ENCODE measurements at places on chromosomes 5 and 9.

DNA sequence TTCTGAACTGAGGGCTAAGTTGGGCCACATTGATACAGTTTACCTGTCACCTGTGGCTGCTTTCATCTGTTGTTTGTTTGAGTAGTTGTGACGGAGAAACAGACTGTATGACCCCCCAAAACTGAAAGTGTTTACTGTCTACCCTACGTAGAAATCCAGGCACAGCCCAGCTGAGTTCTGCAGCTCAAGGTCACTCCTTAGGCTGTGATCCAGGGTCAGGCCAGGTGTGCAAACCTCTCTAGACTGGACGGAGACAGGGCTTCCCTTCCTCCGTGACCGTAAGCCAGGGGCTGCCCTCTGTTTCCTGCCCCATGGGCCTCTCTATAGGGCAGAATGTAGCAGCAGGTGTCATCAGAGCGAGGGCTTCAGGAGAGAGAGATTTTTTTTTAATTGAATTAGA is 207.9 kb upstream of the OTULINL start:
- no peak for DNase-seq

- DNase-seq = no peak
Observed at GRCh38 chr9:127093319-127094020, 29.0 kb downstream of the ANGPTL2 start.

DNA sequence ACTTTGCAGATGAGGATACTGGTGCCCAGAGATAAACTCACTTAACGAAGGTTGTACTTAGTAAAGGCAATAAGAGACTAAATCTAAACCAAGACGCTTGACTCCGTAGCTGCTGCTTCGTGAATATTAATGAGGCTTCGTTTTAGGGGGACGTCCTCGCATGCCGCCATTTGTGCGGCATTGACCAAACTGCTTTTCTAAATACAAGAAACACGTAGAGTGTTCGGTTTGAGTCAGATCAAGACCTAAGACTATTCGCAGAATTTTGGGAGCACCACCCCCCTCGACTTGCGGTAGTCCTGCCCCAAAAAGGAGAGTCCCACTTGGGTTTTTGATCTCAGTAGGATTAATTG is 1.1 kb downstream of the NPM1 start:
- DNase-seq = no peak

DNA sequence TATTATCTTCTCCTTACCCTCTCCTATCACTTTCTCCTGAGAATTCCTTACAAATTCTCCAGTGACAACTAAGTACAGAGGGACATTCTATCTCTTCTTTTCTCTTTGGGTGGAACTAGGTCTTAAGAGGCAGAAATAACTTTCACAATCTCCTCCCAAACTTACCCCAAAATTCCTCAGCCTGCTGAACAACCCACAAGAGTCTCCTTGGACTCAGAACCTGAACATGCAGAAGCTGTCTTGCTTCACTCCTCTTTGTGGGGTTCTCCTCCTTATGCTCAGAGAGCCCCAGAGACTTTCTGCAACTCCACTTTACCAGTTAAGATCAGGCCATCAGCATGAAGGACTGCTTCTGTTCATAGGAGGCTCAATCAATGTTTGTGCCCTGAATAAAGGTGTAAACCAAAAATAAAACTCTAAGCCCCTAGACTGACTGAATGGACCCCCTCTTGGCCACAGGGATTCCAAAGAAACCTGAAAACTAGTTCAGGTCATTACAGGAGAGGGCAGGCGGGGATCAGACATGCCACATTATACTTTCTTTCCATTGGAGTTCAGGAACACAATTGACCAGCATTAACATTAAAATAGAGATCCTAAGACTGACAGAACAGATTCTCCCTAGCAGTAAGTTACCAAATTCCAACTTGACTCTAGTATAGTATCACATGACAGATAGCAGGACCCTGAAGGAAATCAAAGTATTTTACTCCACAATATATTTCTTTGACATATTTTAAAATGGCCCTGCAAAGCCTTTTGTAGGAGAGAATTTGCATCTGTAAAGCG is 179.7 kb upstream of the FBXL17 start:
- no peak for DNase-seq

DNA sequence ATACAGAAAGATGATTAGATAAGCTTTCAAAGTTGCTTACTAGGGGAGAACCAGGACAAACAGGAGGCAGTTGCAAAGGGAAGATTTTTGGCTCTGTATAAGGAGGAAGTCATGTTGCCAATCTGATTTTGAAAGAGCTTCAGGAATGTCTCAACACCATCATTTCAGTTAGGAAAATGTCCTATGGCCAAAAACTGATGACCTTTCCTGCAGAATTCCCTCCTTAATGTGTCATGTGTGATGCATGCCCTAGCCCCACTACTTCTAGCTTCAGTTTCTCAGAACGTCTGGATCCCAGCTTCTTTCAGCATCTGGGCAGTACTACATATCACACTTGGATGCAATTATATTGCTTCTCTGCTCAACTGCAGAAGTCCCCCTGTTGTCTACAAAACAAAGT is 211.5 kb upstream of the NREP start:
- DNase-seq = no peak

DNA sequence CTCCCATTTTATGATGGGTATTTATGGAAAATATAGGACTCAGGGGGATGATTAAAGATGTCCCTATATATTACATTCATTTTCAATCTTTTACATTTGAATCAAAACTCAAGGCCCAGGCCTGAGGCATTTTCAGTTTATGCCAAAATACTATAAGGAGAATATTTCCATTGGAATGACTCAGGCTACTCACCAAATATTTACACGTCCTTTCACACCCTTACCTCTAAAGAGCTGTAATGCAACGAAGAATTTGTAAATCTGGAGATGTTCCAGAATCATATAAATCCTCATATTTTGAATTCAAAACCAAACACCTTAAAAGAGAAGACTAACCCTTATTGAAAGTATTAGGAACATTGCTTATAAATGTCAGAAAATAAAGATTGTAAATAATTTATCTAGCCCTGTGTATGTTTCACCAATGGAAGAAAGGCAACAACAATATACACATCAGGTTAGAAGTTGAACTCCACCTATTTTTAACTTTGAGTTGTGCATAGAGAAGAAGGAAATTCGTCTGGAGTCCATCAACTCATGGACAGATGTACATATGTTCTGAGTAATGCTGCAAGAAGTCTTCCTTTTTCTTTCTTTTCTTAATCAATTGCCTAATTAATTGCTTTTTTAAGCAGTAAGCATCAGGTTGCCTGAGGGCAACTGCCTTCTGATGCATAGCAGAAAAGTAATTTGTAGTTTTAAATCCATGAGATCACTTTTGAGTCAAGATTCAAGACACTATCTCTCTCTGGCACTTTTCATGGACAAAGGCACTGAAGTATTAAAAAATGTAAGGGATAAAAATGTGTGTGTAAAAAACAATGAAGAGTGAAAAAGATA is 579.3 kb upstream of the RGMB start:
- no peak for DNase-seq

DNA sequence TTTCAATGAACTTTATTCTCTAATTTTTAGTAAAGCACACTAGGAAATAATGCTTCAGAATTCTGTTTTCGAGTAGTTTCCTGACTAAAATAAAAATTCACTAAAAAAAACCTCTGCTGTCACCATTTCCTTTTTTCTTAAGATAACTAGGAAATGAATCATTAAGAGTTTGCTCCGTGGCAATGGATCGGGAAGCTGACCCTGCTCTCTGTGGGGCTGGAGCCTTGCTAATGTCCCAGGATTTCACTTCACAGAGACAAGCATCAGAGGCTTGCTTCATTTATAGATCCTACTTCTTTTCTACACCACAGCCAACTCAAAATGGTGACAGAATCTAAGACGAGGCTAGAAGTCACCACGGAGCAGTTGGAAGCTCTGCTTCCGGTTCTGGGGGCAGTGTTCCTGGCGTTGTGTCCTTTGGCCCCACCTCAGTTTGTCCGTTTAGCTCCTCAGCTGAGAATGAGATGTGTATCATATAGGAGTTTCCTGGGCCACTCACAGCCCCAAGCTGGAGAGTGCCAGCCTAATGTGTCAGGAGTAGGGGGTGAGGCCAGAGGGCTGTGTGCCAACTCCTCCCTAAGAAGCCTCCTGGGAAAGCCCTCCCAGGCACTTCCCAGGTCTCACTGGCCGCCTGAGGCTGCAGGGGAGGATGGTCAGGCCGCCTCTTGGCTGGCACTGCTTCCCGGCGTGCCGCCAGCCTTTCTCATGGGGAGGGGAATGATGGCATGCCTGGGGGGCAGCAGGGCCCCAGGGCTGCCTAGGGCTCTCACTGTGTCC is 19.6 kb downstream of the TENT4A start:
- no peak for DNase-seq

DNA sequence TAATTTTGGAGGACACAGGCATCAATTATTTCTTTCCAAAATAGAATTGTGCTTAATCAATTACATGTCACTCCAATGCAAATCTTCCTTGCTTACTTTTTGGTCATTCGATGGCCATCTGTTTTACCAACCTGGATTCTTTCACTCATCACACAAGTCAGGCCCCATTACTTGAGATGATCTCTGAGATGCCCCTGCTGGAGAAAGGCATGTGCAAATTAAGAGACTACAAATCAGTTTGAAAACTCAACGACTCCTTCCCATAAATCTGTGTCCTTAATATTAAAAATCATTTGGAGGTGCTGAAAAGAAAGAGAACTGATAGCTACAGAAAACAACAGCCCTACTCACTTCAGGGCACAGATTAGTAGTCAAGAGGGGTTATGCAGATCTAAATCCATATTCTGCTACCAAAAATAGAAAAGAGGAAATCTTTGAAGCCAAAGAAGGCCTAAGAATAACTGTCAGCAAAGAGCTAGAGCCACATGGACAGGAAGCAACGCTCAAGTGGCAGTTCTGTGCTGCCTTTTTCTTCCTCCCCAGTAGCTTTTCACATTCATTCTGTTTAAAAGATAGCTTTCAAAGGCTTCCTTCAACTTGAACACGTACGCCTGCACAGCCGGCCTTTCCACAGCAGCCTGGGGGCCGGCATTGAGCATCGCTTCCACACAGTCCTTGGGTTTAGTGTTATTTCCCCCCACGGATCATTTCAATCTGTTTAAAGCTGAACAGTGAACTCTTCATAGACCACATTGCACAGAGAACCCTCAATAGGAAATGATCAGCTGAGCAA is 79.3 kb upstream of the MAP3K1 start:
- DNase-seq = no peak

DNA sequence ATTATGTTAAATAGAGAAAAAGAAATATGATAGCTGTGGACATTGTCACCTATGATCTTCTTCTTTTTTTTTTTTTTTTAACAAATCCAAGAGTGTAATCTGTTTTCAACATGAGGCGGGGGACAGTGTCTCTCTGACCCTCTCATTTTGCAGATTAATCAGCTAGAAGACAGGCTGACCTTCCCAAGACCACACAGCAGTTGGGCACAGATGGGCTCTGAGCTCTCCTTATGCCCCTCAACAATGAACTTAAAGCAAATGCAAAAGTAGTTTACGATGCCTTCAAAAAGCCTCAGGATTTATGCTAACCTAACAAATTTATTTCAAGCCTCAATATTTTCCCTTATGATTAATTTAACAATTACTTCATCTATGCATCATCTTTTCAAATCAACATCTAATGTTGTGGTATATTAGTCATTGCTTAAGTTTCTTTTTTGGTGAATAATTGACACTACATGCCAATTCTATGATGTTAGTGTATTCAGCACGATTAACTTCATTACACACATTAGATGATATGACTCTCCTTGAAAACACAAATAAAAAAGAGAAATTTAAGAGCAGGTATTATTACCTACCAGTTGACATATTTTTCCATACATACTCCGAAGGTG is 7.4 kb downstream of the NFIL3 start:
- DNase-seq = no peak

GRCh38 chr9:112493393-112494137 is 6.9 kb downstream of the KIAA1958 start:
- no peak for DNase-seq

GRCh38 chr9:37408933-37409710 is 13.4 kb upstream of the GRHPR start:
- peak; percentile 28 for DNase-seq
